HT1080 (cell line): ENCODE measurements at places on chromosomes 5 and 9. TPM values are rescaled to one million over a fixed set of nuclear protein-coding genes. Genes with fewer than 3 reads are reported as not detected.

- no peak for DNase-seq
Measured at GRCh38 chr9:93185266-93186214, 1.6 kb downstream of the WNK2 start.

The SLCO6A1 gene
- not detected in 2 replicates for total RNA-seq

The NUP155 gene
- total RNA-seq = 68.7 and 83.7 TPM in 2 replicates

DNA sequence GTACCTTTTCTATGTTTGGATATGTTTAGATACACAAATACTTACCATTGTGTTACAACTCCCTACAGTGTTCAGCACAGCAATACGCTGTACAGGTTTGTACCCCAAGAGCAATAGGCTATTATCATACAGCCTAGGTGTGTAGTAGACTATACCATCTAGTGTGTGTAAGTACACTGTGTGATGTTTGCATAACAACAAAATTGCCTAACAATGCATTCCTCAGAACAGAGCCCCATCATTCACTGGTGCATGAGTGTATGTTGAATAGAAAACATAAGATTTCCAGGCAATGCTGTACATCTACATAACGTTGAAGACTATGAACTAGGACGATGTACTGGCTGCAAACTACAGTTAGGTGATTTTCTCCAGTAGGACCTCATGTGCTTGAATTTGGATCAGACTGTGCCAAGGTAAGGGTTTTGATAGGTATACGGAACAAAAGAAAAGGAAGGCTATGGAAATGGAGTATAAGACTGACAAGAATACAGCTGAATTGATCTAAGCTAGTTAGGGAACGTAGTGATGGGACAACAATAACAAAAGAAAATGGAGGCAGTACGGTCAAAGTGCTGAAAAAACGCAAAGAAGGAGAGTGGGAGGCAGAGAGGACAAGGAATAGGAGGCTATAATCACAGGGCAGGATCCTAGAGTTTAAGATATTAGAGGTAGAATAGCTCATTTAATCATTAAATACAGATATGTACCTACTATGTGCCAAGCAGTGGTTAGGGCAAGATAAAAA is 46.9 kb downstream of the FNIP1 start:
- DNase-seq = no peak

GRCh38 chr5:149156435-149157083 is 15.3 kb downstream of the ABLIM3 start:
- DNase-seq = no peak

The SLC6A3 gene
- not detected in 2 replicates for total RNA-seq

- DNase-seq = peak; percentile 65
Measured at GRCh38 chr9:117718085-117718484, 13.9 kb downstream of the TLR4 start.

The TAF11L10 gene
- total RNA-seq = not detected in 2 replicates

- peak; percentile 37 for DNase-seq
Measured at GRCh38 chr5:170623576-170624181, 119.9 kb downstream of the KCNIP1 start.

DNA sequence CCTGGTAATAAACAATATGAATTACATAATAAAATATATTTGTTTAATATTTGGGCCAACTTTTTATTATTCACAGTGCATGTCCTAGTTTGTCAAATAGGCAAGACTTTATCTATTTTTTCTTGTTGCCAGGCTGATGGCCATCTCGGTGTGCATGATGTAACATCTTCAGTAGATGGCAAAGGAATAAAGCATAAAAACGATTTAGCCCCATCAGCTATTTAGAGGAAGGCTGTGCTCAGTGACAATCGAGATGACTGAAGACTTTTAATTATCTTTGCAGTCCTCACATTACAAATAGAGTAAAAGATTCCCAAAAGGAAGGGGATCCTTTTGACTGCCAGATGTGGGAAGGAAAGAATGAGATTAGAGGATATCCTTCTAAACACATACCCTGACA is 358.5 kb downstream of the PTPRD start:
- no peak for DNase-seq

DNA sequence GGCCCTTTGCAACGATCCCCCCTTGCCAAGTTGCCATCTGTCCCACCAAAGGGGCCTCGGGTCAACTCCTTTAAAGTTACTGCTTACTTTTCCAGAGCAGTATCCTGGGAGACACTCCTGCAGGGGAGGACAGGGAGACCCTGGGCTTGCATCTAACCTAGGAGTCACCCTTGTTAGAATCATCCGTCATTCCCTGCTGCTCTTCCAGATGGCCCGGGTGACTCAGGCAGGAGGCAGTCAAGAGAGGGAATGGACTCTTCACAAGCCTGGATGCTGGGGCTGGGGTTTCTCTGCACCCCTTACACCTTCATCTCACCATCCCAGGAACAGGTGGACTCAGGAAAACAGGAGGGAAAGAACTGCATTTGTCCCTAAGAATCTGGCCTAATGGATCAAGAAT is 175.6 kb downstream of the GABBR2 start:
- no peak for DNase-seq

The IFNA2 gene
- not detected in 2 replicates for total RNA-seq

DNA sequence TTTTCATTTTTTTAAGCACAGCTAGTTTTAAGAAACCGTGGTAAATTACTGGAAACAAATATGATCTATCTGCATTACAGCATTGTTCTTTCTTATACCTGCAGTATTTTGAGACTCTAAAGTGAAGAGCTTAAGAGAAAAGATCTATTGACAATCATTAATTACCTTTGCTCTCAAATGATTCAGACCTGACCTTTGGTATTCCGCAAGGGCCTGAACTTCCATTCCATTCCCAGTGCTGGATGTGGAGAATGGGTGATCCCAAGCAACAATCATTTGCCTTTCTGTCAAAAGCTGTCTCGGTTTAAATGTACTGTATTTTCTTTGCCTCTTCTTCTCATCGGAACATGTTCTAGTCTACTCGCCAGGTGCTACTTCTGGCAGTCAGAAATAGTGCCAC is 18.9 kb downstream of the NREP start:
- DNase-seq = no peak

The CBY3 gene
- total RNA-seq = not detected in 2 replicates

The EMB gene
- total RNA-seq = 14.2 and 18.5 TPM in 2 replicates

DNA sequence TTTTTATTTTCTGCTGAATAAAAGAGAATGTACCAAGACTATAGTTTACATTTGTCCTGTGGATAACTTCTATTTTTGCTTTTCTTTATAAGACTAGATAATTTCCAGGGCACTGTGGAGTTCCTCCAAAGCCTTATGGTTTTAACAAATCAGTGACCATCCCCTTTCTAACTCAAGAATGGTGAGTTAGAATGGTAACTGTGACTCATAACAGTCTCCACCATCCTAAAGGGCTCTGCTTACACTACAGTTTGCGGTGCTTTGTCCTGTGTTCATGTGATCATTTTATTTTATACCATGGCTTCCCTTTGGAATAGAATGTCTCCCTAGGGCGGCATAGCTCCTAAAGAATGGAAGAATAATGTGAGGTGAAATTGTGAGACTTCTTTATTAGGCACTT is 30.2 kb downstream of the WDR36 start:
- no peak for DNase-seq

GRCh38 chr5:104702212-104702611 is 1139.6 kb upstream of the NUDT12 start:
- peak; percentile 33 for DNase-seq

GRCh38 chr5:131523500-131524185 is 111.4 kb downstream of the RAPGEF6 start:
- no peak for DNase-seq

DNA sequence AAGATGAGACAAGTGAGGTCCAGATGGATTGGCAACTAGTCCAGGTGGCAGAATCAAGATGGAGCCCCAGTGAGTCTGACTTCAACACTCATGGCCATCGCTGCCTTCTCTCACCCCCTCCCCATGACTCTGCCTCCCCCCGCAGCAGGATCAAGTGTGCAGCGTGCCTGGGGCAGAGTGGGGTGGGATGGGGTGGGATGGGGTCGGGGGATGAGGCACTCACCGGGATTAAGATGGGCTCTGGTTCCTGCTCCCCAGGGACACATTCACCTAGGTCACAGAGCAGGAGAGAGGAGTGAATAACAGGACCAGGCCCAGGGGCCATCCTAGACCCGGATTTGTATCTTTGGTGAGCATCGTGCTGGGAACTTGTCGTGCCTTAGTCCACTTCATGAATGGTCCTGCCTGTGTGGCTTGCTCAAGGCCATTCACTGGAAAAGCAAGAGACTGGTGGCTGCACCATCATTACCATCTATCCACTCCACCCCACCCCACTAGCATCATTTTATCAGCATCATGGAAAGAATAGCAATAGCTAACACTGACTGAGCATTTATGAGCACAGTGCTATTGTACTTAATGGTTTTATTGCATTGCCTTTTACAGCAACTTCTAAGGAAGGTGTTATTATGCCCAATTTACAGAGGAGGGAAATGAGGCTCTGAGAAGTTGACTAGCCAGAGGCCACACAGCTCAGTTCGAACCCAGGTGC is 8.5 kb downstream of the AMBP start:
- no peak for DNase-seq

DNA sequence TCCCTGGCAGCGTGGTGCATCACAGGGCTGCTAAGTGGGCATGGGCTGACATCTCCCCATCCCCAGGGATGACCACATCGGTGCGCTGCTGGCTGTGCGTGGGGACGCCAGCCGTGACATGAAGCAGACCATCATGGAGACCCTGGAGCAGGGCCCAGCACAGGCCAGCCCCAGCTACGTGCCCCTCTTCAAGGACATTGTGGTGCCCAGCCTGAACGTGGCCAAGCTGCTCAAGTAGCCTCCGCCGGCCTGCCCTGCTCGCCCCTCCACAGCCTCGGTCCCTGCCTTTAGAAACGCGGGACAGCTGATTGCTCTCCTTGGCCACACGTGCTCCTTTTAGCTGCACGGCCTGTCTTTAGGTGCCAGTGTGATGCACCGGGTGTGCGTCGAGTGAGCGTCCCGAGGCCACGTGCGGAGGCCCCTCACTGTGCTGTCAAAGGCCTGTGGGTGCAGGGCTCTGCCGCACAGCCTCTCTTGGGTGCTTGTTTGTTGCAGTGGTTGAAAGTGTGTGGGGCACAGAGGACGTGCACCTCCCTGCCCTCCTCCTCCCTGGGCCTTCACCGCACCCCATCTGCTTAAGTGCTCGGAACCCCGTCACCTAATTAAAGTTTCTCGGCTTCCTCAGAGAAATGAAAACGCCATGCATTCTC is 23.8 kb downstream of the EXOC3 start:
- no peak for DNase-seq

DNA sequence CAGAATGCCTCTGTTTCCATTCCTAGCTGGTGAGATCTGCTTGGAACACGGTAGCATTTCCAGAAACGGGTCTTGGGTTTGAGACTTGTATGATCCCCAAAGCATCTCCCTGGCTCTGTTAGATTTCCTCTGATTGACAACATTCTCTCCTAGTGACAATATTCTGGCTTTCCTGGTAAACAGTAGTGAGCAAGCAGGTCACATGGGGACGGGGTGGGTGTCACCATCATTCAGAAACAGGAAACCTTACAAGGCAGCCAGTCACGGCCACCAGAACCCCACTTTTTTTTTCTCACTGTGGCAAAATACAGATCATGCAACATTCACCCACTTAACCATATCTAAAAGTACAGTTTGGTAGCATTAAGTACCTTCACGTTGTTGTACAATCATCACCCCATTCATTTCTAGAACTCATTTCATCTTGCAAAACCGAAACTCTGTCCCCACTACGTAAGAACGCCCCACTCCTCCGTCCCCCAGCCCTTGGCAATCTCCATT is 90.1 kb upstream of the LMX1B start:
- DNase-seq = peak; percentile 35

DNA sequence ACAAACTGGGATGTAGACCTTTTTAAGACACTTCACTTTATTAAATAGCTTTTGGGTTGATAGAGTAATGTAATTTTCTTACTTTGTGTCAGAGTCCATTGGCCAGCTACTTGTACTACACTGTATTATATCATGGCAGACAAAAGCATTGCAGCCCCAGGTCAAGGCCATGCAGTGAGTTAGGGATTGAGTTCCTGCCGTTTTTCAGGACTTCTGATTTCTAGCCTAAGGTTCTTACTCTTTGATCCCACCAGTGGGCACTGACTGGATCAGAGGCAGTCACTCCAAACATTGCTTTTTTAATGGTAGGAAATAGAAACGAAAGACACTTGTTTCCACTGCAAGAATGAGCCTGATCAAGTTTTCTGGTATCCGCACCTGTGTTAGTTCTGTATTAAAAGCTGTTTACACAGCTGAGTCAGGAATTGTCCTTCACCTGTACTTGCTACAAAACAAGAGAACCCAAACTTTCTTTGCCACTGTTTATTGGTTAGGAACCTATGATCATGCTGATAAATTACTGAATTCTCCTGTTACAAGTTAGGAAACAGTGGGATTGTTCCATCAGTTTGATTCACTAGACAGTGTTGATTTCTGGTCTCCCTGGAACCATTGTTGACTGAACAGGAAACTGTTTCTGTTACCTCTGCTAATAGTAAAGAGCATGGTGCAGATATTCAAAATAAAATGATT is 22.1 kb downstream of the LRRC70 start:
- DNase-seq = no peak

- DNase-seq = no peak
Measured at GRCh38 chr5:7347377-7347776, 48.6 kb upstream of the ADCY2 start.

- DNase-seq = peak; percentile 41
Measured at GRCh38 chr5:10331341-10331796, 22.1 kb upstream of the MARCHF6 start.

GRCh38 chr5:37412515-37412914 is 33.4 kb downstream of the WDR70 start:
- DNase-seq = no peak

DNA sequence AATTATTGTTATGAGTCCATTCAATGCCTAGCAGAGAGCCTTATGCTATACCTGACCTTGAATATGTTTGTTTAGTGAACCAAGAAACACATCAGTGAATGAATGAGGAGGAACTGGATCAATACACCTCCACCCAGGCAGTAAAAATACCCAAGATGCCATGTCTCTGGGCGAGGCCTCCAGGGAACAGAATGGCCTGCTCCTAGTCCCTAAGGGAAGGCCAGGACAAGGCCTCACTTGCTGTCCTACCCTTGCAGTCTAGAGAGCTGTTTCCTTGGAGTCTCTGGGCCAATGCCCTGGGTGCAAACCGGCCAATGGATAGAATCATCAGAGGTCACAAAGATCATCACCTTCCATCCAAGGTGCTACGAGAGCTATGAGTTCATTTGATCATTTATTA is 26.1 kb downstream of the TNIP1 start:
- no peak for DNase-seq

The MAMDC2 gene
- total RNA-seq = 0.17 and 0.37 TPM in 2 replicates

DNA sequence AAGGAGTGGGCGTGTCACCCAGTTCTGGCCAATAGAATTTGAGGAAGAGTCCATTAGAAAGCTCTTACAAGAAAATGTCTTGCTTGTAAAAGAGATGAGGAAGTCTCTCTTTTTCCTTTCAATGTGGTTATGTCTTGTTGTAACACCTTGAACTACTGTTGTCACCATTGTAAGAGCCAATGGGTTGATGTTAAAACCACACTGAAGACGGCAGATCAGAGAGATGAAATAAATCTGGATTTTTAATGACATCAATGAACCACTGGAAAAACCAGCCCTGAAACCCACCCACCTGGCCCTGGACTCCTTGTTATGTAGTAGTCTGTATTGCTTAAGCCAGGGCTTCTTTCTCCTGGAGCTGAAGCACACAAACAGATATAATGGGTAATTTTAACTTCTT is 83.8 kb upstream of the ERCC6L2 start:
- no peak for DNase-seq

The FGF10 gene
- total RNA-seq = not detected in 2 replicates
